Type B pancreatic cell (in vitro differentiated cells): ENCODE measurements at places on chromosomes 4 and X.

GRCh38 chrX:75229774-75230173, 44.1 kb upstream of the UPRT start:
- no peak for DNase-seq

DNA sequence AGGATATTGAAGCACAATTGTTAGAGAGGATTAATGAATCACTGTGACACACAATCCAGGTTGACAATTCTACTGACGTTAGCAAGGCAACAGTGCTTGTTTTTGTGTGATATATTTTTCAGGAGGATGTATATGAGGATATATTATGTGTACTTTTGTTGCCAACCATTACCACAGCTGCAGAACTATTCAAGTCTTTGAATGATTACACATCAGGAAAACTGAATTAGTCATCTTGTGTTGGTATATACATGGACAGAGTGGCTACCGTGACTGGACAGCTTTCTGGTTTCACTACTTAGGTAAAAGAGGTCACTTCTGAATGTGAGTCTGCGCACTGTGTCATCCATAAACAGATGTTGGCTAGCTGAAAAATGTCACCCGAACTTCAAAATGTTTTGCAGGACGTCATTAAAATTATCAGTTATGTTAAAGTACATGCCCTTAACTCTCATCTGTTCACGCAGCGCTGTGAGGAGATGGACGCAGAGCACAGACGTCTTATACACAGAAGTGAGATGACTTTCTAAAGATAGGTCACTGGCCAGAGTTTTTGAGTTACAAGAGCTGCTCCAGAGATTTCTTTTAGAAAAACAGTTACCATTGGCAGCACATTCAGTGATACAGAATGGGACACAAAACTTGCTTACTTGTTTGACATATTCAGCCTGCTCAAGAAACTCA, 69.0 kb downstream of the MRPL1 start:
- no peak for DNase-seq

DNA sequence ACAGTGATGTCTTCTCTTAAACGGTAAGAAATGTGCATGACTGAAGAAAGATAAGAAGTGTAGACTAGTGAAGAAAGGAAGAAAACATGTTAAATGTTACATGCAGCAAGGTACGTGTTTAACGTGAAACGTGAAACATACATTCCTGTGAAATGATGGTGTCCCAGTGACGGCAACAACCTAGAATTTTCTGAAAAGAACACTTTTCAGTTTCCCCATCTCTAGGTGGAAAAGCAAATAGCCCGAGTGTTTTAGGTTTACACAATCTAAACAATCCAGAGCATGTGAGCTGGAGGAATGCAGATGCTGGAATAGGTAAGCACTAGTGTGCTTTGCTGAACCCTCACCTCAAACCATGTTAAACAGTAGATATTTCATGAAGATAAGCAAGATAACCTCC, 60.7 kb downstream of the CLNK start:
- DNase-seq: no peak

GRCh38 chr4:53453385-53453784, 75.9 kb downstream of the FIP1L1 start:
- DNase-seq: no peak

DNA sequence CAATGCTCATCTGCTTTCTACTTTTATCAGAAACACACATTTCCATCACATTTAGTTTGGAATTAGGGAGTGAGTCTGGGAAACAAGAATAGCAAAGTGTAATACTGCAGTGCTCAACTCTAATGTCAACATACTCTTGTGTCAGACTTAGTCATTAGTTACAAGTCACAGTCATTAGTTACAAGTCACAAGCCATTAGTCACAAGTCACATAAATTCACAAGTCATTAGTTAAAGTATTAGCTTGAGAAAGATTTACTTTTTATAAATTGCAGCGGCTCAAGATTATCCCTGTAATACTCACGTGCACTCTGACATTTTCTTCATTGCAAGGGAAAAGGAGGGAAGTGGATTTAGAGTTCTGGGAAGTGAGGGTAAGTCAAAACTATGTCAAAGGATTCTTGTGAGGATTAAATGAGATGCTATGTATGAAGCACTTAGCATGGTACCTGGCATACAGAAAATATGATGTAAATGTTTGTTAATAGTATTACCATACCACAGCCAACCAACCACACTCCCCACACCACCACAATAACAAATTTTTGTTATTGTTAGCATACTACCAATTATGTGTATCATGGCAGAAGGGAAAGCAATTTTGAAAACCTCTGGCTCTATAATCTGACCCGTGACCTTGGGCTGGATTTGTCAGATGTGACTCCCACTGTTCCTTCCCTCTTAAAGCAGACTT, 116.6 kb downstream of the ARHGAP24 start:
- no peak for DNase-seq

- DNase-seq: no peak
These were observed 510.9 kb downstream of the PPP4R3C start for GRCh38 chrX:26952213-26952612.

DNA sequence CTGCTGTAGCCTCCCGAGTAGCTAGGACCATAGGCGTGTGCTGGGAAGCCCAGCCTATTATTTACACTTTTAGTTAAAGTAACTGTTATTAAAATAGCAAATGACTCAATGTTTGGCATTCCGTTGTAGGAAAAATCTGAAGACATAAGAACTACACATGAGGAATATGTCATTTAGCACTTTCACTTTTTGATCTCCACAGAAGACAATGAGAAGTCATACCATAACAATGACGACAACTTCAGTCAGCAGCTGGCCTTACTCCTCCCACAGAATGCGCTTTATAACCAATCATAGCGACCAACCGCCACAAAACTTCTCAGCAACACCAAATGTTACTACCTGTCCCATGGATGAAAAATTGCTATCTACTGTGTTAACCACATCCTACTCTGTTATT, 6.7 kb downstream of the GPR34 start:
- DNase-seq: no peak

DNA sequence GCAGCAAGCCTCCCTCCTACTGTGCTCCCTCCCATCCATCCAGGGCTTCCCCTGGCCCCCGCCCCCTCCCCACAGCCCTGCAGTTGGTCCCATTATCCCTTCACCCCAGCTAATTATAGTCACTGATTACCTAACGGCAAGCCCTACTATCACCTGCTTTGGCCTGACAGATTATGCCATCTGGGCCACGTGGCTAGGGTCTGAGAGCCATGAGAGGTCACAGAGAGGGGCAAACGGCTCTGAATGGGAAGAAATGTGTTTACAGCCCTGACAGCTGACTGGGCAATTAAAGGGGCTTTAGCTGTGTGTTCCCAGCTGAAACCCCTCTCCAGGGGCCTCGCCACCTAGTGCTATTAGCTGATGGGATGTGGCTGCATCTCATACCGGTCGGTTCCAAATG, 134.4 kb upstream of the CPEB2 start:
- no peak for DNase-seq

GRCh38 chr4:137545461-137545861, 13.2 kb upstream of the PCDH18 start:
- DNase-seq: no peak

- DNase-seq: no peak
These were observed 79.4 kb downstream of the SYNPO2 start for GRCh38 chr4:118968005-118968404.

DNA sequence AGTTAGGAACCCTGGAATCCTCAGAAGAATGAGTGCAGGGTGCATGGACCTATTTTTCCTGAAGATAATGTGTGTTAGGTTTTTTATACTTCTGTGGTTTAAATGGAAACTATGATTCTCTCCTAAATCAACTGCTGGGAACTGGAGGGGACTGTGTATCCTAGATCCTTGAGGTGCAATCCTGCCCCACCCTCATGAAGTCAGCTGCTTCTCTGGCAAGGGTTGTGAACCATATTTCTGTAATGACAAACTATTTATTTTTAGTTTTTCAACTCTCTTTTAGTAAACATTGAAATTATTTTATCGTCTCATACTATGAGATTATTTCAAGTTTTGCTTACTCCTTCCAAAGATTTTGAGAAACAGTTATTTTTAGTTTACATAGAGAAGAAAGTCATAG, 25.8 kb upstream of the VEGFC start:
- DNase-seq: no peak

GRCh38 chrX:71540801-71541200, 7.9 kb downstream of the OGT start:
- no peak for DNase-seq

GRCh38 chr4:664713-665231, 9.3 kb downstream of the ATP5ME start:
- no peak for DNase-seq

DNA sequence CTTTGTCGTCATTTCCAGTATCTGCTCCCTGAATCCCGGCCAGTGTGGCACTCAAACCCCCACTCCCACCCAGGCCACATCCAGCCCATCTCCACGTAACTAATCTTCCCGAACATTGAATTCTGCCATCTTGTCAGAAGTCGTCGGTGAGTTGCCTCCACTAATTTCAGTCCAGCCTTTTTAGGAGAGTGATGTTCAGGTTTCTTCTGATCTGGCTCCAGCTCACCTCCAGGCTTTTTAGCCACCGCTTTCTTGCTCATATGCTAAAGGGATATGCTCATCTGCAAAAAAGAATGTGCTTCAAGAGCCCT, 1.3 kb downstream of the TMEM165 start:
- DNase-seq: no peak

GRCh38 chr4:182795446-182796238, 121.5 kb downstream of the DCTD start:
- no peak for DNase-seq

GRCh38 chr4:54726907-54727306, 69.2 kb downstream of the KIT start:
- DNase-seq: no peak

DNA sequence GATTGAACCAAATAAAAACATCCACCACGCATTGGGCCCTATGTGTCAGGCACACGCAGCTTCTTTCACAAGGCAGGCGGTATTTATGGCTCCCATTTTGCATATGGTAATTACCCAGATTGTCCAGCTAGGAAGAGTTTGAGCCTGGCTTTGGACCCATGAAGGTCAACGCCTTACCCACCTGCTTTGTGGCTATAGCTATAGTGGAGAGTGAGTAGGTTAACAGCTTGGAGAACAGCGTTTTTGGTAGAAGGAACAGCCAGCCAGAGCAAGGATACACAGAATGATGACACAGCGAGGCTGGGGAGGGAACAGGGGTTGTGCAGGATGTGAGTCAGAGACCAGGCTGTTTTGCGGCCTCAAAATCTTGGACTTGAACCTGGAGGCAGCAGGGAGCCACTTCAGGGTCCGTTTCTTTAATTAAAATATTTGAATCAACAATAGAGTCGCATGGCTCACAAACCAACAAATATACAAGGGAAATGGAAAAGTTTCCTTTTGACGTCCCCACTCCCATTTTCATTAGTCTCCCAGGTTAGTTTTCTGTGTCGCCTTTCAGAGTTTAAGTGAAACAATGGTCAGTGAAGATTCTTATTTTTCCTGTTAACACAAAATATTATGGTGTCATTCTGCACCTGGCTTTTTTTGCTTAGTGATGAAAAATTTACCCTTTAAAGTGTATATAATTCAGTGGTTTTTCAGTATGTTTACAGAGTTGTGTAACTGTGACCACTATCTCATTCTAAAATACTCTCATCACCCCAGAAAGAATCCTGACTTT, 118.2 kb upstream of the STX18 start:
- no peak for DNase-seq

GRCh38 chr4:13536607-13537006, 7.7 kb downstream of the NKX3-2 start:
- no peak for DNase-seq

DNA sequence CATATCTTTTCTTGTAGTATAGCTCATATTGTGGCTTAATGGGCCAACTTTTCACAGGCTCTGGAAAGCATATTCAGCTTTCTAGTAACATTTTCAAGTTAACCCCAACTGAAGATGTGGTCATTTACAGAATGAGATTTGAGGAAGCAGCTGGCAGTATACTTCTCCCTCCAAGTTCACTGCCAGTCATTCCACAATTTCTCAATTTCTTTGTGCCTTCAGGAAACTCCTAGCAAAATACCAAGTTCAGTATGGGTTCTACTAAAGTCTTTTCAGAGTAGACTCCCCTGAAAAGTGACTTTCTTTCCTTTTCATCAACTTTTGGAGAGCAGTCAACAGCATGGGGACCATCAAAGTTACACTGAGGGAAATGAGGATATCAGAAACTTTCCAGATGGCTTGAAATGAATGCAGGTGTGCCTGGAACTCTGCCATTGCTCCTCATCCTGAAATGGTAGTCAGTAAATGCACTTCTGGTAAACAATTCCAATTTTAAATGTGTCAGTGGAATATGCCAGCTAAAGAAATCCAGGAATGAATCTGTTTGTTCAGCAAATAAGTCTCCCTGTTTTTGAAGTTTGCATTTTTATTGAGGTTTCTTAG, 81.5 kb upstream of the TEX13D start:
- no peak for DNase-seq

DNA sequence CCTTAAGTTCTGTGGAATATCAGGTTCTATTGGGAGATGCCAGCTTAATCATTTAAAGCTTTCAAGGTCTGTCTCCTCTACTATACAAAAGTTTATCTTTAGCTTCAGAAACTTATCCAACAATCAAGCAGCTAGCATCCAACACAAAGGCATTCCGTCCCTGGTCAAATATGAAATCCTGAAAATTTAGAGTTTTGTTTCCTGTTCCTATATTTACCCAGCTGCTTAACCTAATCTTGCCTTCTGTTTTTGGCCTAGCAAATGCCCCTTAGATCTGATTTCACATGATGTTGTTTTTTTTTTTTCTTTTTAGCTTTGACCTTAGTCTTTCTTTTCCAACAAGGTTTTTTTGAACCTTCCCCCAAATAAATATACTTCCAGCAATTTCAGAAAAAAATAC, 33.8 kb downstream of the FAM13A start:
- DNase-seq: no peak

DNA sequence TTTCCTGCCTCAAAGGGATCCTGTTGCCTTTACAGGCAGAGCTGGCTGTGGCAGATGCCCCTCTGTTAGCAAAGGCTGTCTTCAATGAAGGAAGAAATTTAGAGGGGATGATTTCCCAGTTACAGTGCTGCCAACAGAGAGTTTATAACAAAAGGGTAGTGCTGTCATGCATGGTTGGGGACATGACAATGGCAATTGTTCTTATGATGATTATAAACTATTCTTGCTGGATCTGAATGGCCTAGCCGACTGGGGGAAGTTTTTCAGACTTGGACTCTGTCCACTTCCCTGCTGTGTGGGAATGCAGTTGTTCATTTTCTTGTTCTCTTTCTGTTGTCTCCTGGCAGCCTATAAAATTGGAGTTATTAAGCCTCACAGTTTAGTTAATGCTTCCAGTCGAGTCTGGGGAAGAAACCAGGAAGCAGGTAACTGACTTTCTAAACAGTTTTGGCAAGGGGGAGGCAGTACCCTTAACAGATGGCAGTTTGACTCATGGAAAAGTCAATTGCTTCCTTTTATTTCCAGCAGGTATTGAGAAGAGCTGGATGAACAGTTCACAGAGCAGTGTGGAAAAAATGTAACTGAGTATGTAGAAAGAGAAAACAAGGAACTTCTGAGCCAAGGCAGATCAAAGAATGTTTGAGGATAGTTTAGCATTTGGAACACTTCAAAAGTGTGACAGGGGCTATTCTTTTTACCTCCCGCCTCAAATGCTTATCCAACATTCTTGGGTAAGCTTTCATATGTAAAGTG, 582.6 kb downstream of the RAPGEF2 start:
- DNase-seq: no peak

DNA sequence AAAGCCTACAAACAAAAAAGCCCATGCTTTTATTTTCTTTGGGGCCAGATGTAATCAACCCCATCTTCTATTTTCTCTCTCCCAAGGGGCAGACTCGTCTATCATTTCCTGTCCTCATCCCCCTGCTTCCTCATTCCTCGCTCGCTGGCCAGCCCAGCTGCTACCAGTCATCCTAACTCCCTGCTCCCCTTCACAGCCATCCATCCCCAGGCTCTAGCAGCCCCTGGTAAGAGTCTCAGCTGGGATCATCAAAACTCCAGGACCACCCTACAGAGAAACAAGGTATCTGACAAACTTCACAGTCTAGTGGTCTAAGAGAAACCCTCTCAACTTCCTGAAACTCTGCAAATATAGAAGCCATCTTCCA, 23.6 kb downstream of the SH3KBP1 start:
- DNase-seq: no peak
